ENCODE measurements at places on chromosomes 4 and X.

- no peak for DNase-seq
Observed at GRCh38 chrX:9626379-9626778, 139.3 kb downstream of the GPR143 start.

DNA sequence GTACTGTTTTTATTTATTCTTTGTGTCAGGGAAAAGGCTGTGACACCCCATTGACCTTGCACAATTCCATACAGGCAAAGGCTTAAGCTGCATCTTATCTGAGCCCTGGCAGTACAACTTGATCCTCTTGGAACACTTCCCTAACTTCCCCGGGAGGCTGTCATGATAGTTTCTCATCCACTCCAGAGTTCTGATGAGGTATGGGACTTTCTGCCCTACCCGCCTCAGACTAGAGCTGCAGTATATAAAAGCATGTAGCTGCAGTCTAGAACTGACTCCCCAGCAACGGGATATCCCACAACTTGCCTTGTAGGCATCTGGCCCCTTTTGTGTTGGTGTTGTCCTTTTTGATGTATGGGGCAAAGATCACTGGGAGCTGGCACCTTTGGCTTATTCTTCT, 72.7 kb downstream of the FNIP2 start:
- no peak for DNase-seq

DNA sequence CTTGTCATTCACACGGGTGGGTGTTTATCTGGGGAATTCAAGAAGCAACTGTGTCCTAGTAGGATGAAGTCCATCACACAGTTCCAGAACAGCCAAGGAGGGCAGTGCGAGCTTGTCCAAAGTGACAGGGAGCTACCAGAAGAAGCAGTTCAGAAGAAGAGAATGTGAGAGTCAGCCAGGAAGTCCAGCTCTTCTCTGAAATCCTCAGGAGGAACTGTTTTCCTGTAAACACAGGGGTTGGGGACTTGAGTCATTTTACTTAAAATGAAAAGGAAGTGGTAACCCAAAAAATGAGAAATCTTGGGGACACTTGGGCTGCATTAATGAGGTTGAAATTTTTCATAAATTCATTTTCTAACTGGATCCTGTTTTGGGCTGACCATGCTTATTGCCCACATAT, 8.2 kb upstream of the TLR10 start:
- no peak for DNase-seq

GRCh38 chr4:40265910-40266274, 69.1 kb downstream of the RHOH start:
- no peak for DNase-seq

DNA sequence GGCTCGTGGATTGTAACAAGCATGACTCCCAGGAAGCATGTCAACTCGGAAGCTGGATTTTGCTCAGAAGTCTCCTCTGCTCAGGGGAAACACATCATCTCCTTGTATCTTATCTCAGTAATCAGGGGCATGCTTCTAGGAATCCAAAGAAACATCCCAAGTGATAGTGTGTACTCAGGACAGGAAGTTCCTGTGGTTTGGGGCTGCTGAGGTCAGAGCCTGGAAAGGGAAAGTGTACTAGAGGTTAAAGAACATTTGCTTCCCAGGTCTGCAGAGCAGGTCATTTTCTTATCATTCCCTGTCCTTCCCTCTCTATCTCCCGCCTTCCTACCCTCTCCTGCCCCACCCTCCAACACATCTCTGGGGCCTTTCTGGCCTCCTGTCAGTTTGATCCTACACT, 38.8 kb downstream of the SLC34A2 start:
- no peak for DNase-seq

GRCh38 chr4:87236861-87237260, 16.4 kb upstream of the KLHL8 start:
- no peak for DNase-seq

DNA sequence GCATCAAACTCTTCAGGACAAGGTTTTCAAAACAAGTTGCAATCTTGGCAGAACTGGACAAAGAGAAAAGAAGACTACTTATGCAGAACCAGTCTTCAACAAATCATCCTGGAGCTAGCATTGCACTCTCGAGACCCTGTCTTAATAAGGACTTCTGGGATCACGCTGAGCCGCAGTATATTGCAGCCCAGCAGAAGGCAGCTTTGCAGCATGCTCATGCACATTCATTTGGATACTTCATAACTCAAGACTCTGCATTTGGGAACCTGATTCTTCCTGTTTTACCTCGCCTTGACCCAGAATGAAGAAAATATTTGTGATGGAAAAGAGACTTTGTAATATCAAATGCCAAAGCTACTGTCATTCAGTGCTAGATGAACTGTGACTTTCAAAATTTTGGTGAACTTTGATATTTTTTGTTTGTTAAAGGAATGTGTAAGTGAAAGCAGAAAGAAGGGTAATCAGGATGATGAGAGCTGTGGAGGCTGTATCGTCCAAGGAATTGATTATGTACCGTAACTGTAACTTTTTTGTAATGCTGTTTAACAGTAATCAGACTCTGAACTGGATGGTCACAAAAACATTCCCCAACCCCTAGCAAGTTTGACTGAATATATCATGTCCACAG, 27.2 kb downstream of the HSPA4L start:
- DNase-seq: no peak

DNA sequence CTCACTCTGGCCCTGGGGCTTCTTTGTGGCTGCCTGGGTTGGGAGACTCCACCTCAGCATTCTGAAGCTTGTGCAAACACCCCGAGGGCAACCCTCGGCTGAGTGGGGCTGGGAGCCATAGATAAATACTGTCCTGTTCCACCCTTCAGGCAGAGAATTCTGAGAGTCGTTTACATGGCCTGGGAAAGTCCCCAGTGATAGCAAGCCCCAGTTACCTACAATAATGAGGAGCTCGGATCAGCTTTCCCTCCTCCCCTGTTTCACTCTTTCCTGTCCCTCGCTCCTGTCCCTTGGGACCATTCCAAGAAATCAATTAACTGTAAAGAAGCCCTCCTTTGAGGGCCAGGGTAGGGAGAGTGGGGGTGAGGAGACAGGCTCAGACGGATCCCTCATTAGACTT, 31.6 kb upstream of the DDX3X start:
- no peak for DNase-seq

DNA sequence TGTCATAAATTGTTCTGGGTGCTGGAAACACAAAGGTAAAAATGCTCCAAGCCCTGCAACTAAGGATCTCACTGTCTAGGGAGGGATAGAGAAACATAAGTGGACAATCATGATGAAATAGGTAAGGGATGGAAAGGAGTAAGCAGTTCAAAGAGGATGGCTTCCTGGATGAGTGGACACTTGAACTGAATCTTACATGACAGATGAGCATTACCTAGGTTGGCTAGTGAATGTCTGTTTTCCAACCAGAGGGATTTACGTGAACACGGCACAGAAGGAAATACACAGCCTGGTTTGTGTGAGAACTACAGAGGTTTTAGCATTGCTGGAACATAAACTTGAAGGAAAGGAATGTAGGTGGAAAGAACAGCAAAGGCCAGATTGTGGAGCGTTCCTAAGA, 150.2 kb upstream of the GALNT7 start:
- no peak for DNase-seq

DNA sequence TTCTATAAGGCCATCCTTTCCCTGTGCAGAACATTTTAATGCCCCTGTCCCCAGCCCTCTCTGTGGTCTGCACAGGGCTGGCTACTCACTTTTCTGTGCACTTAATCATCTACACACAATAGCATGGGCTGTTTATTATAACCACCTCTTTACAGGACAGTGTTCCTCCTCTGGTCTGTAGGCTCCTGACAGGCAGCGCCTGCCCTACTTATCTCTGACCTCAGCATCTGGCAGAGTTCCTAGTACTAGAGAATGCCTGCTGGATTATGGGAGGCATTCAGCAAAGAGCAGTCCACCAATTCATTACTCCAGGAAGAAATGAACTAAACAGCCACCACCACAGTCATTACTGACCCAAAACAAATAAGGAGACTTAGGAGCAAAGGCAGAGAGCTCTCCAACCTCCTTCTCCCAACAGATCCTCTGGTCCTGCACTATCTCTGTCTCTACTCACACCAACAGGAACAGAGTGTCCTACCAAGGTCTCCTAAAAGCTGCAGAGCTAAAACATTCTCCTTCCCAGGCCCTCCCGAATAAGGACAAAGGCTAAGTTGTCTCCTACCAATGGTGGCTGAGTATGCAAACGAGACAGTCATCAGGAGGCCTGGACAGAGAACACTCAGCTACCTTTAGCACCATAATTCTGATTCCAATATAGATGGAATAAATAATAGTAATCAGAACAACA, 279.2 kb downstream of the QDPR start:
- DNase-seq: no peak

- DNase-seq: no peak
Observed at GRCh38 chr4:140906993-140907962, 151.1 kb upstream of the TBC1D9 start.

DNA sequence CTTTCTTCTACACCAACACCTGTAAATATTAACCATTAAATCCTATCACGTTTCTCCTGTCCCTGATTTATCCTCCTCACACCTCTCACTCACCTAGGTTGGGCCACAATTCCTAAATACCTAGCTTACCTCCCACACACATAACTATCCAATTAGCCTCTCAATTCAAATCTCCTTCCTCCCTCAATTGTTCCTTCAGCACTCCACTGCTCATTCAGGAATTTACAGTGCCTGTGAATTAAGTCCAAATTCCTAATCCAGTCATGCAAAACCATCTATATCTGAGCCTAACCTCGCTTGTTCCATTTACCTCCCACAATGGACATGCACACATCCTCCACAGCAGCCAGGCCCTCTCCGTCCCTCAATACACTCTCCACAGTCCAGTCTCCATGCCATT, 17.5 kb downstream of the ANXA5 start:
- DNase-seq: no peak

DNA sequence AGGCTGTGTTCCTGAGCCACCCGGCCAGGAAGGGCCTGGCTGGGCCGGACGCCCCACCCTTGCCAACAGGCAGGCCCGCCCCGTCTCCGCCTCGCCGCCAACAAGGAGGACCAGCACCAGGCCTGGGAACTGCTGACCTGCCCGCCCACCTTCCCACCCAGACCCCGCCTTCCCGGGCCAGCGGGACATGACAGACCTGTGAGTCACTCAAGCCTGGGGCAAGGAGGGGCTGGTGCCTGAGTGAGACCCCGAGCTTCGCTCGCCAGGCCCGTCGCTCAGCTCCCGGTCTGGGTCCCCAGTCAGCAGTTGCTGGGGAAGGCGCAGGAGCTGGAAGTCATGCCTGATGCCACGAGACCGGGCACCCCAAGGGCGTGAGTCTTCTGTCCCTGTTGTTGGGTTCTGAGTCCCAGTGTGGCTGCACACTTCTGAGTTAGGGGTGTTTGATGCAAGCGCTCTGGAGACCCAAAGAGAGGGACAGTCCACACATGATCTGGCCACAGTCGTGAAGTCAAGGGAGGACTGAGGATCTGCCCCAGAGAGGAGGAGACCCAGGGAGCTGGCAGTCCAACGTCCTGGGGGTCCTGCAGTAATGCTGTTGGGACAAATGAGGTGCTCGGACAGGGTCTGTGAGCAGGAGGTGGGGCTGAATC, at the start of gene DNASE1L1:
TSS of gene DNASE1L1 (minus strand) at position 33 of the 650 bp plus-strand sequence. CDS start 3,686 bp downstream, outside the sequence.
- no peak for DNase-seq

GRCh38 chr4:186061921-186062320, 7.0 kb upstream of the TLR3 start:
- DNase-seq: no peak

- DNase-seq: no peak
Observed at GRCh38 chrX:145673841-145674240, 143.8 kb upstream of the SLITRK2 start.

DNA sequence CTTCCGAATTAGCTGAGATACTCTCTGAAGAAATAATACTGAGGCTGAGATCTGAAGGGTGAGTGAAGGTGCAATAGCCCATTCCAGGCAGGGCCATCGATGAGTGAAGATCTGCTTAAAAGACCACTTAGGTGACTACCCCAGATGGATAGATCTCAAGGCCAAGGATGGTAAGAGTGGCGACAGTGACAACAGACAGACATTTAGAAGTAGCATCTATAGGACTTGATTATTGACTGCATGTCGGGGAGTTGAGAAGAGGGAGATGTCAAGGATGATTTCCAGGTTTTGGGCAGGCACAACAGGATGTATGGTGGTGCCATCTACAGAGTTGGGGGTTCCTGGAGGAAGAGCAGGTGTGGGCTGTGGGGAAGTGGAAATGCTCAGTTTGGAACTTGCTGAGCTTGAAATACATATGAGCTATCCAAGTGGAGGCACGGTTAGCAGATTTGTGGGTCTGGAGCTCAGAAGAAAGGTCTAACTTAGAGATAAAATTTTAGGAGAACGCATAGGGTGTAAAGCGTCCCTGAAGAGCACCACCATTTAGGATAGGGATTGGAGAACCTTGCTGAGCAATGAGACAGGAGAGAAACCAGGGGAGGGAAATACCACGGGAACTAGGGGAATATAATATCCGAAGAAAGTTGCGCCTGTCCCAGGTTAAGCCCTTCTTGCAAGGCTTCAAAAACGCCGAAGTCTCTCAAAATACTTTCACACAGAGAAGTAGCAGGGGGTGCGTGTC, 688 bp downstream of the UFSP2 start:
- DNase-seq: no peak

- no peak for DNase-seq
Observed at GRCh38 chr4:22712529-22712928, 19.8 kb downstream of the GBA3 start.

DNA sequence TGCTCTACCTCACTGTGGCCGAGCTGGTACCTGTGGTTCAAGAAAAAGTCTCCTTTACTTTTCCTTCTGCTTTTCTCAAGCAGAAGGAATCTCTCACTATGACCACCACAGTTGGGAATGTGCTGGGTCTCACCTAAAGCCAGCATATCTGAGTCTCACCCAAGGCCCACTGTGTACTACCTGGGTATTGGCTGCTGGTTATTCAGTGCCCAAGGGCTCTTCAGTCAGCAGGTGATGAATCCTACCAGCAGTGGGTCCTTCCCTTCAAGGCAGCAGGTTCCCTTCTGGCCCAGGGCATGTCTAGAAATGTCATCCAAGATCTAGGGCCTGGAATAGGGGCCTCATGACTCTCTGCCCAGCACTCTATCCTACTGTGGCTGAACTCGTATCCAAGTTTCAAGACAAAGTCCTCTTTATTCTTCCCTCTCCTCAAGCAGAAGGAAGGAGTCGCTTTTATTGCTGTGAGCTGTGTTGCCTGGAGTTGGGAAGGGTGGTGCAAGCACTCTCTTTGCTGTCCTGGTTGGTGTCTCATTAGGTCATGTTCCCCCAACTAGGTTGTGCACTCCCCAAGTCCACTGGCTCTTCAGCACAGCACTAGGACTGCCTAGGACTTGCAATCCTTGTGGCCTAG, 6.1 kb downstream of the CXCL10 start:
- DNase-seq: no peak
